ENCODE measurements at places on chromosomes 7 and 10. TPM values are rescaled to one million over a fixed set of nuclear protein-coding genes. Genes with fewer than 3 reads are reported as not detected.

DNA sequence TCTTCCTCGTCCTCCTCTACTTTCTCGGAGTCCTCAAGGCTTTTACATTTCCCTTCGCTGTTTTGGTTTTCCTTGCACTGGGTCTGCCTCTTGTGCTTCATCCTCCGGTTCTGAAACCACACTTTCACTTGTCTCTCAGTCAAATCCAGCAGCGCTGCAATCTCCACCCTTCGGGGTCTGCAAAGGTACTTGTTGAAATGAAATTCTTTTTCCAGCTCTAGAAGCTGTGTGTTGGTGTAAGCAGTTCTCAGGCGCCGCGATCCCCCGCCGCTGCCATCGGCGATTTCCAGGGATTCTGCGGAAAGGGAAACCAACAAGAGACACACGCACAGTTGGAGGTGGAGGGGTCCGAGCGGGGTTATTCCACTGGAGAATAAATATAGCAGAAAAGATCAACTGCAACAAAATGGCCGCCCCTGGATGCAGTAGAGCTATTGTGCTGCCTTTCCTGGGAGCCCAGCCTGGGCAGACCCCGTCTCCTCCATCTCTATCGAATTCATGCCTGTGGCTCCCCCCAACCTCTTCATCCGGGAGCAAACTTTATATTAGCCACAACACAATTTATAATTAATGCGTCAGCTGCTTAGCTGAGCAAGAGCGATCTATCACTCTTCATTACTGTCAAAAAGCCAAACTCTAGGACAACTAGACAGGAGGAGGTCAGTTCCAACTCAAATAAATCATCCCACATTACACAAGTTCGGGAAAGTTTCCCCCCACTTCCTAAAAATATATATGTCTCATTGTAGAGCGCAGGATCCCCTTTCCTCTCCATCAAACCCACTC, 1.1 kb downstream of the HOXA2 start:
- DNase-seq = peak; percentile 87

- DNase-seq = peak; percentile 51
Measured at GRCh38 chr7:119270045-119270464, 1002.9 kb upstream of the KCND2 start.

DNA sequence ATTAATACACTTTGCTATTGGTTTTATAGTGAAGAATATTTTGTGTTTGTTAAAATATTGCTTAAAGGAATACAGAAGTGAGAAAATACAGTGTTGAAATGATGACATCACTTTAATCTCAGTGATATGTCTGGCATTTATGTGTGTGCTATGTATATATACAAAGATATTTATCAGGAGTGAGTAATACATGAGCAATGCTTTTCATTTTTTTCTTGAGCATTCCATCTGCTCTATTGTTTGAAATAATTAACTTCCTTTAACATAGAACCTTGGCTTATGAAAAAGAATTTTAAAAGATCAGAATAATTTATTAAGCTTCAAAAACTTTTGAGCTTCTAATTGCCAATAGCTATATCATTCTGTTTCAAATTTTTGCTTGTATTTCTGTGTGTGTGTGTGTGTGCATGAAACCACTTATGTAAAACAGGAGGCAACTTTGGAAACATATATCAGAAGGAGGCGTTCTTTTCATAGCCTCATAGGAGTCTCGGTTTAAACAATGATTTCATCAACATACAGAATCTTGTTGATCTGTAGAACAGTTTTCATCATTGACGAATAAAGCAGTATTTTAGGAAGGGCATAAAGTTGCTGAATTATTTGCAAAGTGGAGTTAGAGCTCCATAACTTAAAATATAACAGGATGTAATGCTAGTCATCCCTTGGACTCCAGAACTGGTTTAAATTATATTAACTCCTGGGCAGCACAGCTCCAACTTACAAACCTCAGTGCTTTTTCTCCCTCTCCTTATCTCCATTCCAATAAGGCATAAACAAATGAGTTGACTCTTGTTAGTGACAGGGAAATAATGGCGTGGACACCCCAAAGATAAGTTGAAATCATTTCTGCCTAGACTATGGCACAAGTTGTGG, 228.4 kb upstream of the DGKB start:
- no peak for DNase-seq

- no peak for DNase-seq
Measured at GRCh38 chr7:71238581-71239295, 106.8 kb downstream of the GALNT17 start.

- no peak for DNase-seq
Measured at GRCh38 chr7:66748791-66749190, 8.3 kb downstream of the RABGEF1 start.

- peak; percentile 61 for DNase-seq
Measured at GRCh38 chr10:4183761-4184261, 398.8 kb upstream of the KLF6 start.

DNA sequence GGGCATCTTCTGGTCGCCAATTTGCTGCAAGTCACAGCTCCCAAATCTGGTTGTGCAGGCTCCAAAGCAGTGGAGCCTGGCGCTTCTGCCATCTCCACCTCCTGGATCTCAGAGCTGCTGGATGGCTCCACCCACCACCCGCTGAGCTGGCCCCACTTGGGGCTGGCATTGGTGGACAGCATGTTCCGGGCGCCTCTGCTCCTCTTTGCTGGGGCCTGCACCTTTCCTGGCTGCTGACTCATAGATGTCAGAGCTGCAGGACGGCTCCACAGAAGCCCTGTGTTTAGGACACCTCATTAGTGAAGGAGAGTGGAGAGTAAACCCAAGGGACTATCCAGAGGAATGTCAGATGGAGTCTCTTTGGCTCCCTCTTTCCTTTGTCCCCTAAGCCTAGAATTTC, 27.4 kb downstream of the MAPK8 start:
- no peak for DNase-seq

- DNase-seq = no peak
Measured at GRCh38 chr7:8932751-8933150, 499.3 kb downstream of the NXPH1 start.

DNA sequence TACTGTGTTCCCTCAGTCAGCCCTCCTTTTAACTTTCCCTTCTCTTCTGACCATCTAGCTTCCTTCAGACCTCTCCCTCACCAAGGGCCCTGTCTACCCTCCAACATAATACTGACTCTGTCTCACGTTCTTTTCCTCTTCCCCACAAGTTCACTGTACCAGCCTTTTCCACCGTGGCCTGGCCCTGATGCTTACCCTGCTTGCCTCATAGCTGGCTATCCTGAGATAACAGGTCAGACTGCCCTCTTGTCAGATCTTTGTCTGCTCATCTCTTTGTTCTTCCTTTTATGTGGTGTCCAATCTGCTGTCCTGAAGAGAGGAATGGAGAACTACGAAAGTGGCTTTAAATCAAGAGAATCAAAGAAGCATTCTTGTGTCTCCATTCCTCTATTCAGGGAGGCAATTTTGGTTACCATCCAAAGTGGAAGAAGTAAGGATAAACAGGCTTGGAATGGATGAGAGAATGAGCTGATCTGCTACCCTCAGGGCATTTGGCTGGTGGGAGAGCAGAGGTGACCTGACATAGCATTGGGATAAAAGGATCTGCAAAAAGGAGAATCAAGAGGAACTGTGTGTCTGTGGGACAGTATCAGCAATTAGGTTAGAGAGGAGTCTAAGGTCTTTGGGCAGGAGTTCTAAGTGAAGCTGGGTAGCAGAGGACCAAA, 8.1 kb downstream of the BTAF1 start:
- DNase-seq = no peak

- DNase-seq = peak; percentile 57
Measured at GRCh38 chr7:94907026-94907810, at the start of gene PPP1R9A. Gene PPP1R9A, plus strand, starts transcription at chr7:94907594. Its CDS starts 2,520 bp downstream, at chr7:94910114.

DNA sequence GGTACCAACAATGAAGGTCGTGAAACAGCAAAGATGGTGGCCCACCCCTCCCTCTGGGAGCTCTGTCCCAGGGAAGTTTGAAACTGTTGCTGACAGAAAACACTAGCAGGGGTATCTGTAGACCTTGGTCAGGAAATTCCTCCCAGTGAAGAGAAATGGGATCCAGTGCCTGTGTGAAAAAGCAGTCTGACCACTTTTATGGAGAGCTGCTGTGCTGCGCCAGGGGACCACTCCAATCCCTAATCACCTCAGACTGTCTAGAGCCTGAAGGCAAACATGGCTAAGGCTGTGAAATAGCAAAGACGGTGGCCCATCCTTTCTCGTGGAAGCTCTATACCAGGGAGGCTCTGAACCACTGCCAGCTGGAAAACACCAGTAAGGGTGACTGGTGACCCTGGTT, 38.3 kb upstream of the TMEM140 start:
- DNase-seq = peak; percentile 11

GRCh38 chr7:36400606-36401005, 10.9 kb downstream of the ANLN start:
- no peak for DNase-seq

- no peak for DNase-seq
Measured at GRCh38 chr10:72010234-72010973, 46.2 kb downstream of the CHST3 start.

DNA sequence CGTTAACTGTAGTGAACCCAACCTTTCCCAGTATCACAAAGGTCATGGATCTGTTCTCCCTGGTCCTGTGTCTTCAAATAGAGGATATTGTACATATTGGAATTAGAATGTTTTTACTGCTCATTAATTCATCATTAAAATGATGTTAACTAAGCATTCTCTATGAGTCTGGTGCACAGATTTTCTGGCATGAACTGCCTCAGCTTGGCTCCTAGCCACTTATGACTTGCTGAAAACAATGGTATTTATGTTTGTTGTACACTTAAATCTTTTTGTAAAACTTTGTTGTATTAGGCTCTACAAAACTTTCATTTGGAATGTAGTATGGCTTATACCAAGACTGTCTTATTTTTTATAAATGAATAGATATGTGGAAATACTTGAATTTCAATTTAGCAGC, 329.4 kb downstream of the TFEC start:
- DNase-seq = peak; percentile 56

DNA sequence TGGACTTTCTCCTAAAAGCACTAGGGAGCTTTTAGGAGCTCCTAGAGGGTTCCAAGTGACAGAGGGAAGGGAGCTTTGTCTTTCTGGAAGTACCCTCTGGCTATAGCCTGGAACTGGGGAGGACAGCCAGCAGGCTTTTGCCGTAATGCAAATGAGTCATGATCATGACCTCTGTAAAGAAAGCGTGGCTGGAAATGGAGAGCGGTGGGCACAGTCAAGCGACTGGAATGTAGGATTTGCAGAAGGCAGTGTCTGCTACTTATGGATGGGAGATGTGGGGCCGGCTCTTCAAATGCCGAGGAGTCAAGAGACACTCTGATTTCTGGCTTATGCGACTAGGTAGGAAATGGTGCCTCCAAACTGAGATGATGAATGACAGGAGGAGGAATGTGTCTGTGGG, 34.6 kb upstream of the PLPP4 start:
- no peak for DNase-seq

DNA sequence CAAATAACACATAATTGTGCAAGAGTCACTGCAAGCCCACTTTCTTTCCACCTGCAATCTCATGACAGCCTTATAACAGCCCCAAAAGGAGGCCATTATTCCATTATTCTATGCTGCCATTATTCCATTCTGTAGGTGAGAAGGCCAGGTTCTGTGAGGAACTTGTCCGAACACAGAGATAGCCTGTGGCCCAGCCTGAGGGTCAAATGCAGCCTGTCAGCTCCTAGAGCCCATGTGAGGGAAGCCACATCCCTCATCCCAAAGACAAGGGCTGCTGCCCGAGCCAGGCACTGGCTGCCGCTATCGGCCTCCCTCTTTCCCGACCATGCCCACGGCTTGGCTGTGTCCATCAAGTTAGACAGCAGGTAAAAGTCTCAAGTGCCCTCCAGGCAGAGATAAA, 24.1 kb upstream of the C10orf71 start:
- no peak for DNase-seq

DNA sequence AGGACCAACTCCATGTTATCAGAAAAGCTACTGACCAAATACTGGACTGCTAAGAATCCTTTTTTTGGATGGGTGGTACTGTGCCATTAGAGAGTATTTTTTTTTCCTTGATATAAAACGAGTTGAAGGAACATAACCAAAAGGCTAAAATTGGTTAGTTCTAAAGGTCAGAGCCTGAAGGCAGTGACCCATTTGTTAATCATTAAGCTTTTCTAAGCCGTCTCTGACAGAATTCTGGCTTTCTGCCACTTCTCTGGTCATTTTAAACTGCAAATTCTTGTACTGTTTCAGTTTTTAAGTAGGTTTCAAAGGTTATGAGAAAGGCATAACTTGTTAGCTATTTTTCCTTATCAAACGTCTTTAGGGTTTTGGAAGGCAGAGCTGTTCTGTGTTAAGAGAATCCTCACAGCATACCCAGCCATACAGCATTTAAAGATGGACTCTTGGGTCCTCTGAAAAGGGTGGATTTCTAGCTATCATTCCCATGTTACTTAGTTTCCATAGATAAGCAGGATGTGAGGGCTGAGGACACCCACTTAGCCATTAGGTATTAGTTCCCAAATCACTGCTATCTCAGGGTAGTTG, 196.8 kb downstream of the RNLS start:
- peak; percentile 50 for DNase-seq

GRCh38 chr10:13913897-13914296, 327.1 kb downstream of the PRPF18 start:
- DNase-seq = no peak

The NAT16 gene
- polyA plus RNA-seq = 0.08 TPM

The PAX4 gene
- polyA plus RNA-seq = not detected

The CCDC3 gene
- 6.6 TPM for polyA plus RNA-seq

The CCT6A gene
- polyA plus RNA-seq = 216 TPM

The CHN2 gene
- 3.2 TPM for polyA plus RNA-seq

The TEX36 gene
- not detected for polyA plus RNA-seq
